ENCODE measurements at places on chromosomes 2 and 18.

DNA sequence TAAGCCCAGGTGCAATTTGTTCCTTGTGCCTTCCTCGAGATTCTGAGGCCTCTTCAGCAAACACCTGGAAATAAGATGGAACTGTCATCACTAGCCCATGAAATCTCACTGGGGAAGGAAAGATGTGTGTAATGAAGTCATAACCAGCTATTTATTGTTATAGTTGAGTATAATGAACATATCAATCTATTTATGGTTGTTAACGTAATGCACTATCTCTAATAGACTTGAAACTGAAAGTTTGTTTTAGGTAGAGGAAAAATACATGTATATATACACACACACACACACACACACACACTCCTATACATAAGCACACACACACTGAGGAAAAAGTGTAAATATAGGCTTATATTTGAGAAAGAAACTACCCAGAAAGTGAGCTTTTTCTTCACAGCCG lies 62.8 kb downstream of the UGGT1 start:
- H3K27ac ChIP-seq, result no peak overlapping the region
- peaks cover 61% of the 10 kb centered on the region for H3K36me3 ChIP-seq
- H3K4me1 ChIP-seq, result no peaks in the 10 kb centered on the region
- H3K4me3 ChIP-seq, result no peak overlapping the region
- no peak for DNase-seq

- no peaks in the 10 kb centered on the region for H3K36me3 ChIP-seq
- no peak overlapping the region for H3K4me3 ChIP-seq
- H3K4me1 ChIP-seq, result no peaks in the 10 kb centered on the region
- H3K27ac ChIP-seq, result no peak overlapping the region
- DNase-seq, result no peak
- H3K27me3 ChIP-seq, result no peaks in the 10 kb centered on the region
Measured at GRCh38 chr2:40197121-40197520, 254.8 kb downstream of the SLC8A1 start.

GRCh38 chr18:23837591-23837990 lies 148.3 kb downstream of the LAMA3 start:
- H3K4me1 ChIP-seq, result peaks cover 5% of the 10 kb centered on the region
- H3K27me3 ChIP-seq, result no peaks in the 10 kb centered on the region
- no peak for DNase-seq
- peak overlapping the region; percentile 31 for H3K27ac ChIP-seq

DNA sequence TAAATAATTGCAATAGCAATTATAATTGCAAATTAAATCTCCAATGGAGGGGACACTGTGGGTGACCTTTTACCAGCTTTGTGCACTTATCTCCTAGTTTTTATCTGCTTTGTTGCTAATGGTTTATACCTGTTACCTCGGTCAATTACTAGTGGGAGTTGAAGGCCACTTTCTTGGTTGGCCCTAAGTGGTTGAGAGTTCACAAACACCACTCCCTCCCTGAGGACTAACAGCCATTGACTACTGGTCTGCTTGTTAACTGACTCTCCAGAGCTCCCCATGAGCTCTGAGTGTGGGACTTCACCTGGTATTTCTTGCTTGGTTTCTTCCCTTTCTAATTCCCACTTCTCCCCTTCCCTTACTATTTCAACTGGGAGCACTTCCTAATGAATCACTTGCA lies 27.2 kb downstream of the SERPINE2 start:
- H3K27me3 ChIP-seq, result no peaks in the 10 kb centered on the region
- no peaks in the 10 kb centered on the region for H3K36me3 ChIP-seq
- no peaks in the 10 kb centered on the region for H3K4me1 ChIP-seq
- H3K4me3 ChIP-seq, result no peak overlapping the region
- no peak for DNase-seq

DNA sequence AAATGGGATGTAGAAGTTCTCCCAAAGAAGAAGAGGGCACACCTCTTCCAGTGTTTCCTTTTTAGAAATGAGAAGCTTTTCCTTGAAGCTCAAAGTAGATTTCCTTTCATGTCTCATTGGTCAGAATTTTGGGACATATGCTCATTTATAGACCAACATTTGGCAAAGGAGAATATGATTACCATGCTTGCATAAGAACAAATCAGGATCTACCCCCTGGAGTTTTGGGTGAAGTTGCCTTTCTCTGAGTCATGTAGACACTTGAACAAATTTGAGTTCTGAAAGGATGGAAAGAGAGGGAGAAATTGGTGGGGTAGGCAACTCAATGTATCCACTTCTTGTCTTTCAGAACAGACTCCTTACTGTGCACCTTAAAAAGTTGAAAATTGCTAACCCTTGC lies 409.0 kb downstream of the SLC4A3 start:
- no peak overlapping the region for H3K27ac ChIP-seq
- H3K36me3 ChIP-seq, result no peaks in the 10 kb centered on the region
- no peak for DNase-seq
- no peaks in the 10 kb centered on the region for H3K27me3 ChIP-seq
- no peak overlapping the region for H3K4me3 ChIP-seq

Measured in ascending aorta (tissue), 2 donors.